Forelimb muscle (tissue), 1 donor: ENCODE measurements at places on chromosomes 6 and 20. TPM values are rescaled to one million over a fixed set of nuclear protein-coding genes. Genes with fewer than 3 reads are reported as not detected.

GRCh38 chr20:15834857-15835256, 738.4 kb downstream of the KIF16B start:
- DNase-seq, result no peak

- DNase-seq, result no peak
Observed at GRCh38 chr6:35489066-35489465, 7.8 kb downstream of the TEAD3 start.

GRCh38 chr6:10759884-10760329, 12.3 kb downstream of the TMEM14B start:
- no peak for DNase-seq

The SEMG1 gene
- not detected for polyA plus RNA-seq

- DNase-seq, result no peak
Observed at GRCh38 chr6:136921936-136922684, at the start of gene SLC35D3. SLC35D3 (plus strand) TSS chr6:136922301; CDS start chr6:136922429, 128 bp downstream.

GRCh38 chr6:3872370-3872854, 23.2 kb downstream of the FAM50B start:
- DNase-seq, result no peak

The KCNQ5 gene
- polyA plus RNA-seq, result 0.85 TPM

- DNase-seq, result no peak
Observed at GRCh38 chr6:135992739-135993138, 141.2 kb downstream of the PDE7B start.

DNA sequence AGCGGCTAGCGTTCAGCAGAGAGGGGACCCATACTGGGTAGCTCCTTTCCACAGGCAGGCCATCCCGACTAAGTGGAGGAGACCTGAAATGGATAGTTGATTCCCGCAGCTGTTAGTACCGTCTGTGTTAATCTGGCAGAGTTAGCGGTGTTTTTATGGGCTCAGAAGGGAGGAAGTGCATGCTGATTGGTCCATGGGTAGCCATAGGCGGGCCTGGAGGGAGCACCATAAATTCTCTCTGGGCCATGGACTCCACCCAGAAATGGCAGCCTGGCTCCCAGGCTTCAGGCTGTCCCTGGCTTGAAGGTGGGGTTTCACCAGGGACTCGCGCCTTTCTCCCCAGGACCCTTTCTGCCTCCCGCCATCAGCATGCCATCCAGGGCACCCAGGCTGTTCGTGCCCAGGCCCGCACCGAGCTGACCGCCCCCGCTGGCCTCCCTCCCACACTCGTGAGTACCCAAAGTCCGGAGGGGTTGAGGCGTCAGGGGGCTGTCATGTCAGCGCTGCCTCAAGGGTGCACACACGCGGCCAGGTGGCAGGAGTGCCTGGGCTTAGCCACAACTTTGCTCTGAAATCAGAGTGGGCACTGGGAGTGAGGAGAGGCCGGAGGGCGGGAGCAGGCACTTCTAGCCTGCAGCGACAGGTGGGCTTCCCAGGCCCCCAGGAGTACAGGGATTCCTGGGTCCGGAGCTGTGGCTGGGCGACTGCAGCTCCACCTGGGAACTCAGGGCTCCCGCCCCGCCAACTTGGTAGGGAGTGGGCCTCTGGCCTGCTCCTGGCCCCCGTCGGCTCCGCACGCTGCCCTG, 694.3 kb upstream of the FLRT3 start:
- no peak for DNase-seq

The SLC35D3 gene
- polyA plus RNA-seq, result 0.06 TPM

The BPIFB2 gene
- polyA plus RNA-seq, result not detected

The HLA-DQA2 gene
- polyA plus RNA-seq, result 0.27 TPM

GRCh38 chr6:44375071-44375470, 12.4 kb upstream of the CDC5L start:
- DNase-seq, result no peak

DNA sequence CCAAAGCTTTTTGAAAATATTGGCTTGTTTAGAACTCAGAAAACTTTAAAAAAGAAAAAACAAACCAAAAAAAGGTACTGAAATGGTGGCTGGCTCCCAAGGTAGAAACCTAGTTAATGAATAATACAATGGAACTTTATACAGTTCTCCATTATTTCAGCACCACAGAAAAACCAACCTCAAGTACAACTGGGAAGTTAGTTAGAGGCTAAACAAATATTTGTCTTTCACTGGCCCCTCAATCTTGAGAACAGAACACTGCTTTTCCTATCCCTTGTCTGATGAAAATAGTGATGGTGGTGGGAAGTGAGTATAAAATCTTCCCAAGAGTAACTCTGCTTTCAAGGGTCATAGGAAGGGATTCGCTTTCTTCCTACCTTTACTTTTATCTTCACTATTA, 126.5 kb downstream of the REV3L start:
- DNase-seq, result no peak

GRCh38 chr6:139600343-139600742, 225.9 kb upstream of the CITED2 start:
- DNase-seq, result no peak

DNA sequence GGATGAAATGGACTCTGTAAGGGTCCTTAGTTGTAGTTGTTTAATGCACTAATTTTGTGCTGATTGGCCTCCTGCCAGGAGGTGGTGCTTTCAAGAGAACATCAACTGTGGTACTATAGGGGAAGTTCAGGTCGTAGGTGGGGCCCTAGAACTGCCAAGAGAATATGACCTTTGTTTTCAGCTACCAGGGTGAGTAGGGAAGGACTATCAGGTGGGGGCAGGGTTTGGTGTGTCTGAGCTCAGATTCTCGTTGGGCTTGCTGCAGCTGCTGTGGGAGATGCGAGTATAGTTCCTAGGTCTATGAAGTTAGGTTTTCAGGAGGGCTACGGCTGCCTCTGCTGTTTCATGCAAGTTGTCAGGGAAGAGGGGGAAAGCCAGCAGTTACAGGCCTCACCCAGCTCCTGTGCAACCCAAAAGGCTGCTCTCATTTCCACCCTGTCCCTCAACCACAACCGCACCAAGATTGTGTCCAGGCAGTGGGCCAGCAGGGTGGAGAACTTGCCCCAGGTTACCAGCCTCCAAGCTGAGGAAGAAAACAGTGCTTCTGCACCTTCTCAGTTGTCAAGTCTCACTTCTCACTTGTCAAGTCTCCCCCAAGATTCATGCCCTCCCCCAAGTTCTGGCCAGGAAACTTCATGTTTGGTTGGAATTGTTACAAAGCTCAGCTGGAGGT, 626.5 kb upstream of the MAP3K7 start:
- DNase-seq, result no peak
